ENCODE measurements at places on chromosomes 2 and 18.

DNA sequence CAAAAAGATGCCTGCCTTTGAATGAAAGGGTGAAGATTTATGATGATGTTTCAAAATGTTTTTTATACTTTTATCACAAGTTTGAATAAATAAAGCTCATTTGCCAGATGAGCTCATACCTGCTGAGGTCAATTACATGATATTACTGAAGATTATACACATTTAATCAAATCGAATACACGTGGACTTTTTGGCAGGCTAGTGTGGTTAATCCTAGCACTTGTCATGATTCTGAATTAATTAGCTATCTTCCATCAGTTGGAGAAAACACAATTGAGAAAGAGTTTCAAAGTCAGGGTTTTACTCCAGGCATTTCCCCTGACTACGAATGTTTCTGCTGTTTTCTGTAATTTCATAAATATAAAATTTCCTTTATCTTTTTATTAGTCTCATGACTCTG is 54.4 kb downstream of the LRPPRC start:
- DNase-seq, result no peak

DNA sequence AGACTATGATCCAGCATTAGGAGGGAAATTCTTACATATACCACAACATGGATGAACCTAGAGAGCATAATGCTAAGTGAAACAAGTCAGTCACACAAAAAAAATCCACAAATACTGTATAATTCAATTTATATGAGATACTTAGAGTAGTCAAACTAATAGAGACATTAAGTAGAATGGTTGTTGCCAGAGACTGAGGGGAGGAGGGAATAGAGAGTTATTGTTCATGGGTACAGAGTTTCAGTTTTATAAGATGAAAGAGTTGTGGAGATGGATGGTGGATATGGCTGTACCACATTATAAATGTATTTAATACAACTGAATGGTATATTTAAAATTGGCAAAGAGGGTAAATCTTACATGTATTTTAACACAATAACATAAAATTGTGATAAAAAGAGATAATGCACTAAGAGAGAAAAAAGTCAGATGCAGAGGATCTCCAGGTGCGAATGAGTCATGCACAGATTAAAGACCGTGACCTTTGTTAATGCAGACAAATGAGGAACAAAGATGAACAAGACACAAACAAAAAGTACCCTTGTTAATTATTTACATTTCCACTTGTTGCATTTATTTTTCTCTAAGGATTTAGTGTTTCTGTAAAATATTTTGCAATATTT is 541.7 kb upstream of the MEX3C start:
- no peak for DNase-seq

DNA sequence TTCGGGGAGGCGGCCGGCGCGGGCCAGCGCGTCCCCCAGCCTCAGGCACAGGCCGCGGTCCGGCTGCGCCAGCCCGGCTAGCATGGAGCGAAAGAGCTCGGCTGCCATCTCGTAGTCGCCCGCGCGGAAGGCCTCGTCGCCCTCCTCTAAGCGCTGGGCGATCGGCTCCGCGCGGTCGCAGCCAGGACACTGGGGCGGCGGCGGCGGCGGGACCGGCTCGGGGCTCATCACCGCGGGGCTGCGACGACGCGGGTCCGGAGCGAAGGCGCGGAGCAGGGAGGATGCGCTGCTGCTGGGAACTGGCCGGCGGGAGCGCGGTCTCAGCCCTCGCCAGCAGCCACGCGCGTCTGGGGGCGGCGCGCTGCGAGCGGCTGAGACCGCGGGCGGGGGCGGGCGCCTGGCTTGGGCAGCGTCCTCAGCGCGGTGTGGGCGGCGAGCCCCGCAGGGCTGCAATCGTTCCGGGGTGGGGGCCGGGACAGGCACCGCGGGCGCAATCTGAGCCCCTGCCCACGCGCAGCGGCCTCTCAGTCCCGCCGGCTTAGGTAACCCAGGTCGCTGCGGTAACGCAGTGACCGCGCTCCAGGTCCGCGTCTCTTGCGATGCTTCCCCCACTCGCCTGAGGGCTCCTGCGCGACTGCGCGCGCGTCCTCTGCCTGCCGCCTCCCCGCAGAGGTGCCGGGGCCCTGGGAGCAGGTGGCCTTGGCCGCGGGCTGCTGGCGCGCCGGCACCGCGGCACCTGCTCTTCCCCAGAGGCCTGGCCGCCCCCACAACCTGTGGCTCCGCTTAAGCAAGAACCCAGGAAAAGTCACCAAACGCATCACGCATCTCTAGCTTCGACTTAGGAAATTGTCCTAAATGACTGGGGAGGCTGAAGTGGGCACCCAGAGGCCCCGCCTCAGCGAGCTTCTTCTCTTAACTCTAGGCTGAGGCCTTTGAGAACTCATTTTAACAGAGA is at the start of gene LONRF2:
Gene LONRF2, minus strand, starts transcription at position 636 of the 955 bp plus-strand sequence. Its CDS starts 408 bp downstream, at position 228.
- DNase-seq, result peak; percentile 29

DNA sequence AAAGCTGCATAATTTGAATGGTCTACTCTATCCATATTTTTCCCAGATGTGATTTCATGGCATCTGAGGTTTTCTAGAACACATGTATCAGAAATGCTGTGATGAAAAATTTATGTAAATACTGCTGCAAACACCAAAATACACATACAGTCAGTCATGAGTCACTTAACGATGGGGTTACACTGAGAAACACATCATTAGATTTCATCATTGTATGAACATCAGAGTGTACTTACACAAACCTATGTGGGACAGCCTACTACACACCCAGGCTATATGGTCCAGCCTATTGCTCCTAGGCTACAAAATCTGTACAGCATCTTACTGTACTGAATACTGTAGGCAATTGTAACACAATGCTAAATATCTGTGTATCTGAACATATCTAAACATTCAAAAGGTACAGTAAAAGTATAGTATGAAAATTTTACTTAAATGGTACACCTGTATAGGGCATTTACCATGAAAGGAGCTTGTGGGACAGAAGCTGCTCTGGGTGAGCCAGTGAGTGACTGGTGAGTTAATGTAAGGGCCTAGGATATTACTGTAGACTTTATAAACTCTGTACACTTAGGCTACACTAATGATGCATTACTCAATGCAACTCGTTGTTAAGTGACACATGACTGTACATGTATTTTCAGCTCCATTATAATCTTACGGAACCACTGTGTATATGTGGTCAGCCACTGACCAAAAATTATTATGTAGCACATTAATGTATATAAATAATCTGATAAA is 33.5 kb downstream of the PNO1 start:
- no peak for DNase-seq

- no peak for DNase-seq
Measured at GRCh38 chr18:77135339-77136075, 2.9 kb upstream of the MBP start.
